ENCODE measurements at places on chromosomes 3 and 15.
A peak's percentile ranks its signal among the peaks of the same experiment; 100 is the strongest.

- no peak for DNase-seq
These were observed 181.0 kb upstream of the PRICKLE2 start for GRCh38 chr3:64406271-64406670.

- DNase-seq, result peak; percentile 57
These were observed 10.9 kb downstream of the GPD1L start for GRCh38 chr3:32117320-32117719.

DNA sequence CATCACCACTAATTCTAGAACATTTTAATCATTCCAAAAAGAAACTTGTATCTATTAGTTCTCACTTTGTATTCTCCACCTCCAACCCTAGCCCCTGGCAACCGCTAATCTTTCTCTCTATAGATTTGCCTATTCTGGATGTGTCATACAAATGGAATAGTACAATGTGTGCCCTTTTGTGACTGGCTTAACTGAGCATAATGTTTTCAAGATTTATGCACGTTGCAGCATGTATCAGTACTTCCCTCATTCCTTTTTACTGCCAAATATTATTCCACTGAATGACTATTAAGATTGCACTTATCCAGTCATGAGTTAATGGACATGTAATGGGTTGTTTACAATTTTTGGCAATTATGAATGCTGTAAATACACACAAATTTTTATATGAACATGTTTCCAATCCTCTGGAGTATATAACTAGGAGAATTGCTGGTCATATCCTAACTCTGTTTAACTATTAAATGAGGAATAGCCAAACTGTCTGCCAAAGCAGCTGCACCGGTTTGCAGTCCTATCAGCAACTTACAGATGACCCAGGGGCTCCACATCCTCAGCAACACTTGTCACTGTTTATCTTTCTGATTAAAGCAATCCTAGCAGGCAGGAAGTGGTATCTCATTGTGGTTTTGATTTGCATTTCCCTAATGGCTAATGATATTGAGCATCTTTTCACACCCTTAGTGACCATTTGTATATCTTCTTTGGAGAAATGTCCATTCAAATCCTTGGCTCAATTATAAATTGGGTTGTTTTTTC is 42.9 kb downstream of the DCUN1D1 start:
- no peak for DNase-seq

DNA sequence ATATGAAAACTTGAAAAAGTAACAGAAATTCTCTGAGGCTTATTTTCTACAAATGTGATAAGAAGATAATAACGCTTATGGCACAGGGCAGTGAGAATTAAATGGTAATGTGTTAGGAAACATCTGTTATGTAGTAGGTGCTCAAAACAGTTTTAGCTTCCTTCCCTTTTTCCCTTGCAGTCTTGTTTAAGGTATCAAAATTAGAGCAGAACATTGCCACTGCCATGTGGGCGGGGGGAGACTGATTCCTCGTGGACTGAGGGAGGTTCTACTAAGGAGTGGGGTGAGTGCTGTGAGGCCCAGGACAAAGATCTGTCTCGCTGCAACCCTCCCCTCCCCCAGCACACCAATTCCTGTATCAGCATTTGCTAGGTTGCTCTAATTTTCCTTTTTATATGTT is 702.4 kb downstream of the TUSC7 start:
- no peak for DNase-seq

DNA sequence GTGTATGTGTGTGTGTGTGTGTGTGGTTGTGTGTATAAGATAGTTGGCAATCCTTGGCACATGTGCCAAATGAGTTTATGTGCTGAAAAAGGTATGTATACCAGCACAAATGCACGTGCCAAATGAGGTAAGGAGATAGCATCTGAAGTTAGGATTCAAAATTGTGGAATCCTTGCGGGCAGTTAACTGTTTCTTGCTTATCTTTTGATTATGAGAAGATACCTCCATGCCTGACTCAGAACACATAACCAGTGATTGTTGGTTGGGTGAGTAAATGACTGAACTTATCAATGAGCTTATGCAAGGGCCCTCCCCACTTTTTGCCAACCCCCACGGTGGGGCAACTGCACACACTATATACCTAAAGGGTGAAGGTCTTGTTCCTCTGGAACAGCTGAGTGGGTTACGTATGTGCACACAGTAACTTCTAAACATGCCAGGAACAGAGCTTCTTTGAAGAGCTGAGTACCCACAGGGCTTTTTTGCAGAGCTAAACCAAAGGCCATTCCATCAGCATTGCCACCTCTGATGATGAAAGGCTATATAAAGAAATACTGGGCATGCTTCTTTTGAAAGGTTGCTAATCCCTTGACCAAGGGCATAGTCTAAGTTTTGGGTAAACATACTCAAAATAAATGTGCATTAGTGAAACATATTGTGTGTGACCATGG is 60.1 kb downstream of the MEIS2 start:
- no peak for DNase-seq

- DNase-seq, result peak; percentile 64
These were observed 46.3 kb downstream of the GPR171 start for GRCh38 chr3:151156618-151157216.

DNA sequence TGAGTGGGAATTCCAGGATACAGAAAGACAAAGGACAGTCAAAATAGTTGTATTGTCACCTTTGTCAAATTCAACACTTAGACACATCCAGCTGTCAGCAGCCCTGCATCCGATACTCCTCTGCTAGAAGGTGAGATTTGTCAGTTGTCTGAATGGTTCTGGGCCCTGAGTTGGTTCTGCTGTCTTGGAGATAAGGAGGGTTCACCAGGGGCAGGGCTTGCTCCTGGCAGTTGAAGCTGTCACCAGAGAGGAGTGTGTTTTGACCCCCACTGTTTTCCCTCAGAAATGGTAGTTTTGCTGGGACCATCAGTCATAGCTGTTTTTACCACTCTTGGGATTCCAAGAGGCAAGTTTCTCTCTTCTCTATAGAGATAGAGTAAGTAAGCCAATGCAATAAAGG is 3.2 kb upstream of the KY start:
- DNase-seq, result no peak

GRCh38 chr3:58584690-58585004 is 7.5 kb upstream of the FAM107A start:
- no peak for DNase-seq

- no peak for DNase-seq
These were observed 335.6 kb upstream of the LMCD1 start for GRCh38 chr3:8166014-8166413.

- no peak for DNase-seq
These were observed 227.2 kb upstream of the NANOGP8 start for GRCh38 chr15:35312344-35312743.

GRCh38 chr3:10836676-10837075 is 20.6 kb downstream of the SLC6A11 start:
- DNase-seq, result no peak

- peak; percentile 58 for DNase-seq
These were observed 63.0 kb downstream of the VPS8 start for GRCh38 chr3:184874709-184875644.

- peak; percentile 51 for DNase-seq
These were observed 987 bp downstream of the PRTG start for GRCh38 chr15:55741833-55742497.

DNA sequence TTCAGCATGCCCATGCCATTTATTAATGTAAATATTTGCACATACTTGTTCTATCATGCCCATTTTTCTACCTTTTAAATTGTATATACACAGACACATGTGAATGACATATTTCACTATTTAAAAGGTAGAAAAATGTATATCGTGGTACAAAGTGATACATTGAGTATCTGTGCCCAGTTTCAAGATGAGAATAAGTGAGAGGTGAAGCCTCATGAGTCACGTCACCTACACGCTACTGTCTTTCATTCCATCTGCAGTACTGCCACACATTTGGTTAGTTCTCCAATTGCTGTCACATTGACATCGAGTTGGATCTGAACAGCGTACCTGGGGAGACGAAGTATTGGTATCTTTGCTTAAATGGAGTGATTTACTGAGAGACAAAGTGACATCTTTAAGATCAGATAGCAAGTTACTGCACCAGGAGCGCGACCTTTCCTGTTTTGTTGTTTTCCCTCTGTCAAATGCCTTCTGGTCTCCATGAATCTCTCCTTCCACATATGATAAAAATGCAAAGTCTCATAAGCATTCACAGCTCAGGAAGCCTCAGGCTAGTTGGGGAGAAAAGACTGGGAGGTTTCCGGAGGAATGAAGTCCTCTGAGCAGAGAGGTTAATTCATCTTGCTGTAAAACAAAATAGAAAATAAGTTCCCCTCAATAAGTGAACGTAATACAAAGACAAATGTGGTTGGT is 12.0 kb downstream of the GREM1 start:
- DNase-seq, result no peak

- DNase-seq, result peak; percentile 70
These were observed 773 bp downstream of the ANKRD28 start for GRCh38 chr3:15796771-15797641.
